ENCODE measurements at places on chromosomes 16 and 17.

DNA sequence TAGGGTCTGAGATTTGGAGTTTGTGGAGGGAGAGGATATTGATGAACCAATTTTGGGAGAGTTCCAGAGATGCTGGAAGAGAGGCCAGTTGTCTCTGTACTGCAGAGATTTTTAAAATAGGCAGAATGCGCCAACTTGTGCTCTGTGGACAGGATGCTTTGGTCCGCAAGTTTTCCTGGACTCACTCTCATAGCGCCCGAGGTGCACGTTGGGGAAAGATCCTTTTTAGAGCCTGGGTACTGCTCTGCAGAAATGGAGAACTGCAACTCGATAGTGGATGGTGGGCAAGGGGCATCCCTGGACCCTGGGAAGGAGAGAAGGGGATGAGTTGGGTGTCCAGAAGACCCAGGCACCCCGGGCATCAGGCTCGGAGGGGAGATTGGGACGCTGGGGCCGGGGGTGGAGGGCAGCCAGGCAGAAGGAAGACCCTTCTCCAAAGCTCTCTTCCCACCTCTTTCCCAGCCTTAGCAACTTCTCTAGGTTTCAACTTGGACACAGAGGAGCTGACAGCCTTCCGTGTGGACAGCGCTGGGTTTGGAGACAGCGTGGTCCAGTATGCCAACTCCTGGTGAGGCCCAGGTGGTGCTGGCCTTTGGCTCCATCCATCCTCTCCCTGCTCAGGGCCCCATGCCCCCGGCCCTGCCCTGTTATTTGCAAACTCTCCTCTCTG lies 590 bp downstream of the ITGAX start:
- ATAC-seq = no peak

DNA sequence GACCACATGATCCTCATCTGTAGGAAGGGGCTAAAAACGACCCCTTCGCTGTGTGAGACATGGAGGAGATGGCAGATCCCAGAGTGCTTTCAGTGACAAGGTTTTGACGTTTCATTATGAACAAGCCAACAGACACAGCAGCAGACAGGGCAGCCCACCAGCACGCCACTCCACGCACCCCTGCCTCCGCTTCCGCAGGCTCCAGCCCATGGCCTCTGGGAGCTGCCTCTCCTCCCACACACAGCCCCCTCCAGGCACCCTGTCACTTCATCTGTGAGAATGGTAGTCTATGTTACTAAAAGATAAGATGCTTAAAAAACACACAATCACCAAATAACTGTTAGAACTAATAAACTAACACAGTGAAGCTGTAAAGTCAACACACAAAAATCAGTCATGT lies 12.3 kb upstream of the ADCY7 start:
- ATAC-seq = no peak

DNA sequence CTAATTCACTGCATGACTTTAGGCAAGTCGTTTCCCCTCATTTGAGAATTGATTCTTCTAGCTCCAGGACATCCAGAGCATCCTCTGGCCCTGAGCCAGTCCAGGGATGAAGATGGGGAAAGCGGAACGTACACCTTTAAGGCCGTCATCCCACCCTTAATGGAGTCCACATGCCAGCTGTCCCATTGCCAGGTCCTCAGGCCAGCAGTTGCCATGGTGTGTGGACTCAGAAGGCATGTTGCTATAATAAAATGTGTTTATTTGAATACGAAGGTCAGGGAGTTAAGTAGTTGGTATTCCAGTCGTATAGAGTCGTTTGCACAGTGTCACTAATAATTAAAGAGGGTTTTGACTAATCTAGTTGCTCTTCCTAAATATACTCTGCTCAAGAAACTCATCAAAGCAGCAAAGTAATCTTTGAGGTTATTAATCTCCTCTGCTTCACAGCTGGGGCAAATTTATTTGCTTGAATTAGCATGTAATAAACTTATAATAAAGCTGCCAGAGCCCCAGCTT lies 30.4 kb downstream of the CCDC182 start:
- no peak for ATAC-seq

- peak; percentile 9 for ATAC-seq
Measured at GRCh38 chr16:11743308-11744074, 834 bp upstream of the TXNDC11 start.

DNA sequence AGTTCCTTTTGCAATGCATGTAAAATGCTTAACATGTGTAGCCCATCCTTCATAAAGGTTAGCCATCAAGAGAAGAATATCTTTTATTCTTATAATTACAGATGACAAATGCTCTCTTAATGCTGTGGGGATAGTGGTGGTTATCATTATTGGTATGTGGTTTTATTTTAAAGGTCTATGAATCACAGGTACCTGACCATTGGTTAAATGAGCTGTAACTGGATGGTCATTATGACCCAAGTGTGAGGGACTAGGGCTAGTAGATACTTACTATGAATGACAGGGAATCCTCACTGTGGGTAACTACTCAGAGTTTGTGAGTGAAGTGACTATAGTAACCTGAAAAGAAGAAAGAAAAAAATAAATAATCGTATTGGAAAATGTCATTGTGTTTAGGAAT lies 78.8 kb downstream of the CDRT15 start:
- no peak for ATAC-seq

DNA sequence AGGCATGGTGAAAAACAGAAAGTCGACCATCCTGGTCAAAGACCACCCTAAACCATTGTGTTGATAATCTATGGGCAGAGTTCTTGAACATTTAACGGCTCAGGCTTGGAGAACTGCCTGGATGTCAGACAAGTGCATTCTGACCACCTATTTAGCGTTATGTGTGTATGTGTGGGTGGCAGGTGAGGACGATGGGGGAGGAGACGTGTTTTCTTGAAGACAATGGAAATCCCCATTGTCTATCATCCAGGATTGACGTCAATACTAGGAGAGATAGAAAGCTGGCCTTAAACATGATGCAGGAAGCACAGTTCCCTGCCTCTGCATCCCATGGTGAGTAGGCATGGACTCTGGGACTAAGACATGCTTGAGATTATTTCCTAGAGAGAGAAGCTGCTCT lies 157.4 kb upstream of the MAF start:
- ATAC-seq = no peak

GRCh38 chr17:48162946-48163506 lies 55.5 kb downstream of the SNX11 start:
- no peak for ATAC-seq

GRCh38 chr16:67443265-67443664 lies 12.3 kb downstream of the HSD11B2 start:
- no peak for ATAC-seq

- no peak for ATAC-seq
Measured at GRCh38 chr17:54864070-54864469, 36.6 kb upstream of the TOM1L1 start.

- peak; percentile 0 for ATAC-seq
Measured at GRCh38 chr17:1511290-1511689, 5.1 kb downstream of the INPP5K start.
